Lung microvascular endothelial cell (primary cell): ENCODE measurements at places on chromosomes 3 and 15. TPM values are rescaled to one million over a fixed set of nuclear protein-coding genes. Genes with fewer than 3 reads are reported as not detected.

DNA sequence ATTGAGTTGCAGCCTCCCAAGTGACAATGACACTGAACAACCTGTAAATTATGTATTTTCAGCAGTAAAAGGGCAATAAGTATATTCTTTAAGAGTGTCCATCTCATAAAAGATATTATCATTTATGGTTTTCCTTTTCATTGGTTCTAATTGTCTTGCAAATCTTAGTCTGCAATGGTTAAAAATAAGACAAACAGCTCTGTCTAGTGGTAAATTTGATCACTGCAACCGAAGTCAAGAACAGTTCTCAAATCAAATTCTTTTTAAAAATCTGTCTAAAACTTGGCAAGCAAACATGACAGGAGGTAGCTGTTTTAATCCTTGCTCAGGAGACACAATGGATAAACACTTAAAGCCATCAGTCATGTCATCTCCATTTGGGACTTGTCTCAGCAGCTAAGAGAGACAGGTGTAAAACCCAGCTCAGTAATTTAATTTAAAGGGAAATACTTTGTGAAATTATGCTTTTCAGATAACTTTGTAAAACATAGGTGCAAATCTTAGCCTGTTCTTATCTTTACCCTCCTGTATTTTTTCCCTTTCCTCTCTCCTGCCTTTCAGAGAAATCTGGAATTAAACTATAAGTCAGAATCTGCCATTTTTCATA, 150.3 kb upstream of the ARHGEF26 start:
- DNase-seq = peak; percentile 43

DNA sequence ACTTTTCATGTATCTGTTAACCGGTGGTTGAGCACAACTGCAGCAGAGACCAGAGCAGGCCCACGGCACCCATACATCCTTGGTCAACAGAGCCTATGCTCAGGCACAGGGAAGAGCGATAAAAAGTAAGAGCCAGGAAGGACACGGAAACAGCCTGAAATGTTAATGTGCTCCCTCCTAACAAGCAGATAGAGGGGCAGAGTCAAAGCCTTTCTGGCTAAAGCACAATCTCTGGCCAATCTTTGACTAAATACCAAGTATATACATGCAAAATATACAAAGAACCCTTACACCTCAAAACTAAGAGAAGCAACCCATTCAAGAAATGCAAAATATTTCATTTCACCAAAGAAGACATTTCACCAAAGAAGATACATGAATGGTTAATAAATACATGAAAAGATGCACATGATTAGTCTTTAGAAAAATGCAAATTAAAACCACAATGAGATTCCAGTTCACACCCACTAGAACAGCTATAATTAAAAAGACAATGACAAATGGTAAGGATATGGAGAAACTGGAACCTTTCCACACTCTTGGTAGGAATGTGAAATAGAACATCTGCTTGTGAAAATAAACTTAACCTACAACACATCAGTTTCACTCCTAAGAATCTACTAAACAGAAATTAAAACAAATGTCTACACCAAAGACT, 88.0 kb downstream of the OSBPL10 start:
- DNase-seq = no peak

GRCh38 chr3:98726084-98726483, 37.1 kb upstream of the ST3GAL6 start:
- DNase-seq = no peak

DNA sequence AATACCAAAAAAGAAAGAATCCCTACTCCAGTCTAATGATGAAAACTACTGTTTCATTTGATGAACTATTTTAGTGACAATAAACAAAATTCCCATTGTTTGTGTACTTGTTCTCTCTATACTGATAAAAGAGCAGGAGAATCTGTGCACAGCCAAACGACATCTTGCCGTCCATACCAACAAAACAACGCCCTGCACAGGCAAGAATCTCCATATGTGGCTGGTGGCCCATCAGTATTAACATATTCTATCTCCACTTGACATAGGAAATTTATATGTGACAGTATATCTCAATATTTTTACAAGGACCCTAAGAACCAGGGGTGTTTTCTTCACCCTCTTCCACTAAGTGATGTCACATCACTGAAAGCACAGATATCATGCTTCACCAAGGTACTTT, 279.5 kb downstream of the ULK4 start:
- no peak for DNase-seq

DNA sequence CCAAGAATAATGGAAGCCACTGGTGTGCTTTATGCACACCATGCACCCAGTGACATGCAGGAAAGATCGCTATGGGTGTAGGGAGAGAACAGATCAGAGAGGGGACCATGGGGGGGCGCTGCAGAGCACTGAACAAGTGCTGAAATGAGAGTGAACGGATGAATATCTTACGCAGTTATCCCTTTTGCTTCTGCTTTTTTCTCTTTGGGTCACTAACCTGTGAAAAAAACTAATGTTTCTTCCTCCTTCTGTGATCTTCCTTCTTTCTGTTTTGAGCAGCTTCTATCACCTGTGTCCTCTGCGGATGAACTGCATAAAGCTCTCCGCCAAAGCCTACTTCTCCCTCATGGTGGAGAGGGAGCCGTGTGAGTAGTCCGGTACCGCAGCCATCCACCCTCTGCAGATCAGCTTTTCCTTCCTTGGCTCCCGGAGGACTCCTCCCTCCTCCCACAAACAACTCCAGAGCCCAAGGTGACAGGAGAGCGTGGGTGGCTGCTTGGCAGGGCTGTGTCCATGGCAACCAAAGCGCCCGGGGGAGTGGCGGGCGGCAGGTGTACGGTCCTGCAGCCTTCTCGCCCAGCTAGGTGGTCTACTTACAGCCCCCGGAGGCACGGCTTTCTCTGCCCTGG, 106.2 kb downstream of the DGKG start:
- no peak for DNase-seq

- no peak for DNase-seq
These were observed 710.1 kb upstream of the CBLB start for GRCh38 chr3:106578911-106579310.

- DNase-seq = no peak
These were observed 2.4 kb downstream of the KLF15 start for GRCh38 chr3:126354776-126355175.

GRCh38 chr15:62840526-62841268, 201.8 kb upstream of the TPM1 start:
- no peak for DNase-seq

GRCh38 chr15:47616876-47617275, 100.4 kb upstream of the SEMA6D start:
- no peak for DNase-seq

- DNase-seq = no peak
These were observed 6.0 kb downstream of the TM4SF19 start for GRCh38 chr3:196332168-196332567.

DNA sequence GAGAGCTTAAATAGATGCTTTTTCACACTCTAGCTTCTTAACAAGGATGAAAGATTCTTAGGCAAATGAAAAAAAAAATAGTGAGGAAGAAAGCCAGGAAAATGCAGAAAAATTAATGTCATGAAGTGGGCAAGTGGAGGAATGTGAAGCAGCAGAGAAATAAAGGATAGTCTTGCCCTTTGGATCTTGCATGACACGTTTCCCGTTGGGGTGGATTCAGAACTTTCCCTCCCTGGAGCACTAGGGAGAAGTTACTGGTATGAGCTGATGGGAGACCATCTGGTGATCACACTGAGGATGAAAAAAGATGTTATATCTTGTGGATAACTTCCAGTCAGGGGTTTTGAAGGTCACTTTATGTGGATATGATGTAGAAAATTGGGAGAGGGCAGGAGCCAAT, 361.8 kb upstream of the ROPN1 start:
- DNase-seq = no peak

DNA sequence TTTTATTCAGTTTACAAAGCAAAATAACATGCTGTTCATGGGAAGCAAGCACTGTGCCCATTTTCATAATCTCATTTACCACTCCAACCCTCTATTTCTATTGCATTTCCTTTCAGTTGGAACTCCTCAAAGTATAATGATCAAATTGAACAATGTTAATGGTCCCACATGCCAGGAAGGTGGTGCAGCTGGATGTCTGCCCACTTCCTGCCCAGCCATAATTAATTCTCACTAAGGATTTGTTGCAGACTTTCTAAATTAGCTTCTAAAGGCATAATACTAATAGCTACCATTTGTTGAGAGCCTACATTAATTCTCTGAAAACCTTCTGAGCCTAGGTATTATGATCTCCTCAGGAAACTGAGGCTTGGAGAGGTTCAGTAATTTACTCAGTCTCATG, 316.1 kb upstream of the TPM1 start:
- DNase-seq = no peak

DNA sequence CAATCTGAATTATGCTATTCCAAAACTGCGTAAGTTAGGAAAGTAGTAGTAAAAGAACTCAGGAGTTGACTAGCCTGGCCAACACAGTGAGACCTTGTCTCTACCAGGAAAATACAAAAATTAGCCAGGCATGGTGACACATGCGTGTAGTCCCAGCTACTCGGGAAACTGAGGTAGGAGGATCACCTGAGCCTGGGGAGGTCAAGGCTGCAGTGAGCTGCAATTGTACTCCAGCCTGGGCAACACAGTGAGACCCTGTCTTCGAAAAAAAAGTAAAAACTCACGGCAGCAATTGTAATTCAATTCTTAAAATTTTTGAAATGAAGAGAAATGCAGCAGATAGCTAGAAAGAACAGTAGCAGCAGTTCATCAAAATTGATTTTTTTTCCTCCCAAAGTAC, 9.7 kb downstream of the GABPB1 start:
- DNase-seq = no peak

DNA sequence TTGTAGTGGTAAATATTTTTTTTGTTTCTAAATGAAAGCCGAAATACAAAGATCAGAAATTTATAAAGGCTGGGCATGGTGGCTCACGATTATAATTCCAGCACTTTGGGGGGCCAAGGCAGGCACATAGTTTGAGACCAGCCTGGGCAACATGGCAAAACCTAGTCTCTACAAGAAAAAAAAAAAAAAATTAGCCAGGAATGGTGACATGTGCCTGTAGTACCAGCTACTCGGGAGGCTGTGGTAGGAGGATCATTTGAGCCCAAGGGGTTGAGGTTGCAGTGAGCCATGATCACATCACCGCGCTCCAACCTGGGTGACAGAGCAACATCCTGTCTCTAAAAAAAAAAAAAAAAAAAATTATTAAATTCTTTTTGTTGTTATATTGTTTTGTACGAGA, 6.9 kb downstream of the DENND4A start:
- no peak for DNase-seq

The CD200 gene
- total RNA-seq = 3.1 and 9.9 TPM in 2 replicates

The ERICH6 gene
- not detected in 2 replicates for total RNA-seq

The GUCA1C gene
- total RNA-seq = not detected in 2 replicates

The CNTN4 gene
- not detected in 2 replicates for total RNA-seq

The CYP1A2 gene
- total RNA-seq = not detected in 2 replicates

The NDUFB5 gene
- total RNA-seq = 86.7 and 122 TPM in 2 replicates
